ENCODE measurements at places on chromosomes 12 and 14.
A peak's percentile ranks its signal among the peaks of the same experiment; 100 is the strongest.

DNA sequence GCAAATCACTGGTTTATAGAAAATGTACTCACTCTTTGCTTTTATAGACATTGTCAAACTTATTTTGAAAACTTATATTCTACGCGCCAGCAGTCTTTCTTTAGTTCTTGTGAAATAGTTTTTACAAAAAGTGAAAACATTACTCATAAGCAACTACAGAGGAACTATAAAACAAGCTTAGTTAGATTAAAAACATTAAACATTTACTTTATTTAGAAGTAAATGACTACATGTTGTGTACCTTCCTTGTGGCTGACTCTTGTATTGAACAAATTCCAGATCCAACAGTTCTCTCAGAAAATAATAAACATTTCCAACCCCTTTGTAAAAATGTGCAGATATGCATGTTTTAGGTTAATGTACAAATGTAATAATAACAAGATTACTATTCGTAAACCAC is 198.5 kb downstream of the SOX5 start:
- no peak for DNase-seq

GRCh38 chr14:76129851-76130576 is 21.7 kb upstream of the GPATCH2L start:
- DNase-seq: no peak

GRCh38 chr14:89279649-89280232 is 137.3 kb downstream of the FOXN3 start:
- no peak for DNase-seq

- DNase-seq: no peak
Observed at GRCh38 chr12:53258541-53259539, 9.3 kb upstream of the ESPL1 start.

GRCh38 chr12:39620659-39621658 is 1.4 kb upstream of the ABCD2 start:
- DNase-seq: peak; percentile 73

GRCh38 chr14:102878174-102878969 is 44.1 kb upstream of the AMN start:
- no peak for DNase-seq

GRCh38 chr12:109868182-109869051 is 11.9 kb downstream of the GLTP start:
- DNase-seq: no peak

DNA sequence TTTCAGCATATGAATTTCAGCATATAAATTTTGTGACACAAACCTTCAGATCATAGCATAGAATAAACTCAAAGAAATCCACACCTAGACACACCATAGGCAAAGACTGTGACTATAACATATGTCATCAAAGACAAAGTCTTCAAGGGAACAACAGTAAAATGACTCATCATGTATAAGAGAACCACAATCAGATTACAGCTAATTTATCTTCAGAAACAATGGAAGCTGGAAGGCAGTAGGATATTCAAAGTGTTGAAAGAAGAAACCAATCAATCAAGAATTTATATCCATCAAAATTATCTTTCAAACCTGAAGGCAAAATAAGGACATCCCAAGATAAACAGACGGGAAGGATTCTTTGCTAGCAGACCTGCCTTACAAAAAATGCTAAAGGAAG is 29.0 kb downstream of the DLK1 start:
- no peak for DNase-seq

DNA sequence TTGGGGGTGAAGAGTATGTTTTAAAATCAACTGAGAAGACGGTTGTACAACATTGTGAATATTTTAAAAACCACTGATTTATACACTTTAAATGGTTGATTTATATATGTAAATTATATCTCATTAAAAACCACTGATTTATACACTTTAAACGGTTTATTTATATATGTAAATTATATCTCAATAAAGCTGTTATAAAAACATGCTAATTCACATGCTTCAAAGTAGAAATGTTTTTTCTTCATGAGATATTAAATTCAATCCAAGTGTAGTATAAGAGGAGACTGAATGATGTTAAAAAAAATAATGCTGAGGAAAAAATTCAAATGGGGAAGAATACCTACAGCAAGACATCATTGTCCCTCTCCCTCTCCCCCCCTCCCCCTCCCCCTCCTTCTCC is 92.9 kb downstream of the ATXN2 start:
- DNase-seq: no peak

DNA sequence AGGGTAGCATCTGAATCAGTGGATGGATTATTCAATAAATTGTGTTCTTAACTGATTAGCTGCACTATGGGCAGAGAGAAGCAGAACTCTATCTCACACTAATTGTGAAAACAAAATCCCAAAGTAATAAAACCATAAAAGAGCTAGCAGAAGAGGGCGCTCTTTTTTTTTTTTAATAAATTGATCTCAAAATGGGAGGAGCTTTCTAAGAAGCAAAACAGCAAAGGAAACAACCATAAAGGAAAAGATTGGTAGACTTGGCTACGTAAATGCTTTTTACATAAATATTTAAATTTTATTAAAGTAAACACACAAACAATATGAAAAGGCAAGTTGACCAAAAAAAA is 1.5 kb upstream of the TM7SF3 start:
- peak; percentile 70 for DNase-seq

DNA sequence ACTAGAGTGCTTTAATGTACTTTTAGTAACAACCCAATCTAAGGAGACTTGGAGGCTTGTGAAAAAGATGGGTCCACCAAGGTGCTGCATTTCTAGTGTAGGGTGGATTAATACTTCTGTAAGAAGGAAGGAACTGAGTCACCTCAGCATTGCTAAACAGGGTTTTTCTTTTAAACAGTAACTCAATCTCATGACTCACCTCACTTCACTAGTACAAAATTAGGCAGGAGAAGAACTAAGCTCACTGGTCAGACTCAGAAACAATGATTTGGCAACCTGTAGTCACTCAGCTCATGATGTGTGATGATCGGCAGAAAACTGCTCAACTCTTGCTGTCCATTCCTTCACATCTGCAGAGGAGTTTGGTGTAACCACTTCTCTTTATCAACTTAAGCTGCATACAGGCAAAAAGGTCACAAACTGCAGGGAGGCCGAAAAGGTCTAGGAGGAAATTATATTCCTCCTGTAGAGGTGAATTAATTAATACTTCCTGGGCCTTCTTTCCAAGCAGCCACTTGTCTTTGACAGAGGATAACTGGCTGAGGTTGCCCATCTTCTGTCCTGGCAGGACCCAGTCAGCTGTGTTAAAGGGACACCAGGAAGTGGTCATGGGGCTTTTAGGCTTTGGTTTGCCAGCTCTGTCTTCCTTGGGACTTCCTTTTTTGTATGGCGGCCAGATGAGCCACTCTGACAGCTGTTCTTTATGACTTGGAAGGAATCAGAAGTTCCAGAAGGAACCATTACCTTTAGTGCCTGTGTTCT is 466.9 kb downstream of the FUT8 start:
- DNase-seq: no peak

Data from CD4-positive, alpha-beta T cell treated with Interferon alpha-2 for 1 hour (primary cell).